ENCODE measurements at places on chromosomes 2 and 18.
A peak's percentile ranks its signal among the peaks of the same experiment; 100 is the strongest.

GRCh38 chr2:235113854-235114253 is 162.0 kb downstream of the SH3BP4 start:
- no peak for DNase-seq

DNA sequence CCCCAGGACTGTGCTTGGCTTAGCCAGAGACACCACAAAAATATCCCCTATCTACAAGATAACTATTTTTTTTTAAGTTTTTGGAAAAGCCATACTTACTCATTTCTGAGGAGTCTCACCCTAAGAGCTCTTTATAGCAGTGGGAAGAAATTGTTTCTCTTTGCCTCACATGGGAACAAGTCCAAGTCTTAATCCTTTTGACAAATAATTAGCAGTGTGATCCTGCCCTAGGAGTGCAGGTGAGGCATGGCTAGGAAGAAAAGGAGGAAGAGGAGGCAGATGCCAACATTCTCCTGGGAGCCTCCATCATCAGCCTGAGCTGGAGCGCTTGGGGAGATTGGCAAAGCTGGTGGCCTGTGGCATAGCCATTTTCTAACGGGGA is 115.6 kb downstream of the STPG4 start:
- DNase-seq, result no peak

GRCh38 chr2:203470371-203470770 is 64.7 kb downstream of the RAPH1 start:
- DNase-seq, result no peak

DNA sequence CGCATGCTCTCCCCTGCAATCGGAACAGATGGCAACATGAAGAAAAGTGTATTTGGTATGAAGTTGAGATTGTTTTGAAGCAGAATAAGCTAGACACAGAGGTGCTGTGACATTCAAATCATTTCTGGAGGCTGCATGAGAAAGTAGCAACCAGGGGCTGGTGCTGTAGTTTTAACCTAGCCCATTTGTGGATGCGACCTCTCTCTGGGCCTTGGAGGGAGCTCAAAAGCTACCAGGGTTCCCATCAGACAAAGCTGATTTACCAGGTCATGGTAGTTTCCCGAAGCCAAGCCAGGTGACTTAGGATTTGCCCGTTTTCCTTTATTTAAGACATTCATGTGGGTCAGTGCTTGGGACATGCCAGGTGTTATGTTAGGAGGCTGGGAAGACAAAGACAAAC is 77.5 kb downstream of the CIB4 start:
- DNase-seq, result no peak

GRCh38 chr18:7370375-7370774 is 139.5 kb downstream of the LRRC30 start:
- DNase-seq, result peak; percentile 76
